ENCODE measurements at places on chromosomes 4 and X.
A peak's percentile ranks its signal among the peaks of the same experiment; 100 is the strongest.

DNA sequence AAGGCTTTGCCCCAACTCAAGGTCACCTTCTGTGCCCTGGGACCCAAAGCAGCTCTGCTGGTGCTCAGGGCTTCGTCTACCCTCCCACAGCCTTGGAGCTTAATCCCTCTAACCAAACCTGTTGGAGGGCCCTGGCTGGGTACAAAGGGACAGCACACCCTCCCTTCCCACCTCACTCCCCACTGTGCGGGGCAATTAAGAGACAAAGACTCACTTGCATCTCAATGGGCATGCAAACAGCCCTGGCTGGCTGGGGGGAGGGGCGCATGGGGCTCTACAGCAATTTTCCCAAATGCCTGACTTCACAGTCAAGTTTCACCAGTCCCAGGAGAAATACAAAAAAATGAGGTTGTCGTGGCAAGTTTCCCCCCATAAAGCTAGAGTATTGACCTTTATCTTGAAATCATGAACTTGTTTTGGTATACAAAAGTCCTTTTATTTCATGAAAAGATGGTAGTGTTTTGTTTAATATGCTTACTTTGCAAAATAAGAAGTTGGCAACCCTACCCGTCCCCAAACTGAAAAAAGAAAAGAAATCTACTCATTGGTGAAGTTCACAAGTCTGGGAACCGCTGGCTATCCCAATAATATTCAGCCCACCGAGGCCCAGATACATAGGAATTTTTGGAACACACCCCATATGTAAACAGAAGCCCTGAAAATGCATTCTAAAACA, 4.1 kb upstream of the CD99L2 start:
- DNase-seq: no peak

DNA sequence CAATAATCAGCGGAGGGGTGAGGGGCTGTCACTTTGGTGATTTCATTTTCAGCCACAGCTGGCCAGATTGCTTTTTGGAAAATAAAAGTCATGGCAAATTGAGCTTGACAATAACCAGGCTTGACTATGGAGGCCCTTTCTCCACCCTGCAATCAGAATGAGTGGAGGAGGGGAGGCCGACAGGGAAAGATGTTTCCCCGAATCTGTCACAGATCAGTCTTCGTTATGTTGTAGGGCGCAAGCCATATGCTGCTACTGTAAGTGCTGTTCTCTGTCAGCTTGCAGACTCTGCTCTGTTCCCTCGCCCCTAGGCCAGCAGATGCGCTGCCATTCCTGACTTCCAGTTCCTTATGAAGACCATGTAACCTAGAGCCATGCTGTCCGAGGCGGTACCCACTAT, 114.1 kb downstream of the MGST2 start:
- DNase-seq: no peak

DNA sequence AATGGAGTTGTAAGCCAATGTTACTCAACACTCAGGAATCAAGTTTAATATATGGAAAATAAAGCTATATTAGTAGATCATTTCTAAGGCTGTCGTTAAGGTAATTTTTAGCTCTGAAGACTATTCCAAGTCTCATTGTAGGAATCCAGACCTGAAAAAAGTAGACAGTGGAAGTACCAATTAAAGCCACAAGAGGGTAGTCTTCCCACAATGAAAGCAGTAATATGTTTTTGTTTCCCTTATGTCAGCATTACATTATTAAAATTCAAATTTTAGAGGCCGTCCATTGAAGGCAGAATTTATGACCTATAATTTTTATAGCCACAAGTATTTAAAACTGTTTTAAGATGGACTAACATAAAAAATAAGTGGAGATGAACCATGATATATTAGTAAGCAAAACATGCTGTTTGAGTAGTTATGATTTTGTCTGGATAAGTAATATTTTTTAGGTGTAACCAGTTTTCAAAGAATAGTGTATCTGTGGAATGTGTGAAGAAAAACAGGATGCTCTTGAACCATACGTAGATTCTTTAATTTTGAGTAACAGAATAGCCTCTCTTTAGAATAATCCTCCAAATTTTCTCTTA, 372.6 kb upstream of the TECRL start:
- DNase-seq: no peak

DNA sequence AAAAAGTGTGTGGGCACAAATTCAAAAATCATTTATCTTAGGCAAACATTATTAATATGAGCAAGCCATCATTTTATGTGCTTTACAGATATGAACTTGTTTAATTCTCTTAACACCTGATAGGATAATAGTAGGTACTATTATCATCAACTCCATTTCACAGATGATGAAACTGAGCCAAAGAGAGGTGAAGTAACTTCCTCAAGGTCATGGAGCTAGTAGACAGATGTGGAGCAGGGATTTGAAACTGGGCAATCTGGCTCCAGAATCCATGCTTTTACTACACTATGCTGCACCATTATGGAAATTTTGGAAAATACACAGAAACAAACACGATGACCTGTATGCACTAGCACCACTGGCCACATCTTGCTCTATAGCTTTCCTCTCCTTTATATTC, 1.0 kb upstream of the PIN4 start:
- DNase-seq: no peak

DNA sequence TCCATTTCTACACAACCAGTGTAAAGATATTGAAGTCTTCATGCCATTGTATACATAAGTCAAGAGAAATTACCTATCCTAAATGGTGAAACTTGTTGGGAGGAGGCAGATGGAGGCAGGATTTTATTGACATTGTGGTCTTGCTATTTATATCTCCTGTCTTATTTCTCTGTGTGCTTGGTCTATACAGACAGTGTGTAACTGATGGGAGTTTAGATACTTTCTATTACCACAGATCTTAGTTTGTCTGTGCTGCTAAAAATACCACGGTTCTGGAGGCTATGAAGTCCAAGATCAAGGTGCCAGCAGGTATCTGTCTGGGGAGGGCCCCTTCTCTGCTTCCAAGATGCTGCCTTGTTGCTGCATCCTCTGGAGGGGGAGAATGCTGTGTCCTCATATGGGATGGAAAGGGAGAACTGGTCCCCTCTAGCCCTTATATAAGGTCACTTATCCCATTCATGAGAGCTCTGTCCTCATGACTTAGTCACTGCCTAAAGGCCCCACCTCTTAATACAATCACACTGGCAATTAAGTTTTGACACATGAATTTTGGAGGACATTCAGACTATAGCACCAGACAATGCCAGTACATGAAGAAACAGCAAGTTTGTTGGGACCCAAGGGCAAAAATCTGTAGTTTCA, 62.4 kb downstream of the SYNPO2 start:
- DNase-seq: no peak

GRCh38 chr4:53005149-53005546, 143.0 kb downstream of the RASL11B start:
- no peak for DNase-seq

DNA sequence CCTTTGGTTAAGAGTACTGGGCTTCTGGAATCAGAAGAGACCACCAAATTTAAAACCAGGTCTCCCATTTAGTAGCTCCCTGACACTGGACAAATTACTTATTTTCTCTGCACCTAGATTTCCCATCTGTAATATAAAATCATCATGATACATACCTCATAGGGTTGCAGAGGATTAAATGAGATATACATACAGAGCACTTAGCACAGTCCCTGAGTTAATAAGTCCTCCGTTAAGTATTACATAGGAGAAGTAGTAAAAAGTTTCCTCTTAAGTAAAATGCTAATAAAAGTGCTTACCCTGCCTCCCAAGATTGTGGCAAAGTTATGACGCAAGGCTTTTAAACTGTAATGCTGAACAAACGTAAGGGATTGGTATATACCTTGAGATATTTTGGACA, 539 bp upstream of the CHIC1 start:
- DNase-seq: peak; percentile 4

DNA sequence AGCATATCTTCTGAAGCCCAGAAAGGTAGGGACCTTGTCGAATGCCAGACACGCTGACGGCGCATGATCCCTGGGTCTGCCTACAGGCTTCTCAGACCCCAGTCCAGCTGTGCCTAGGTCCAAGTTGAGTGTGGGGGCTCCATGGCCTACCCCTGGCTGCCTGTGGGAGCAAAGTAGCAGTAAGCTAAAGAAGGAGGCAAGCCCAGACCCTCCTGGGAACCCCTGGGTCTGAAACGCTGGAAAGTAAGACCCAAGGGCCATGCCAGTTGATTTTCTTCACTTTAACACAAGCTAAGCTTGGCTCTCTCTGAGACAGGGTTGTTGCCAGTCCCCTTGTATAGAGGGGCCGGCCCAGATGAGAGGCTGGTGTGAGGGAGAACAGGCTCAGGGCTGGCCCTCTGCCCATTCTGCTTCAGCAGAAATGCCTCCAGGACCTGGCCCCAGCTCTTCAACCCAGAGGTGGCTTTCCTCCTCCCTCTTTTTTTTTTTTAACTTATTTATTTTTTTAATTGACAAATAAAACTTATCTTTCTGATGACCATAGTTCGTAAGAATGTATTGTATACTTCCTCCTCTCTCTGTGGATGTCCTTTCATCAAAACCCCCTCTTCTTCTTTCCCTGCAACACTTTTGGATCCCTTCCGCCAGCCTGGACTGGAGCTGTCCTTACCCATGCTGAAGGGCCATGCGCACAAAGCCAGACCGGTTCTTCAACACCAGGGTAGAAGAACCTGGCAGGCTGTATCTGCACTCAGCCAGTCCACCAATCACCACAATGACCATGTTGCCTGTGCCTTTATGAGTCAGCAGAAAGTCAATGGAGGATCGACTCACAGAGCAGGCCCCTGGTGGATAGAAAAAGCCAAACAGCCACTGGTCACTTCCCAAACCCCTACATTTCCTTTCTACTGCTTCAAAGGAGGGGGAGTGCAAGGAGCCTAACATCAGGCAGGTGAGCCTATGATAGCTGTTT, 7.1 kb downstream of the AWAT2 start:
- DNase-seq: no peak

GRCh38 chr4:180059216-180059881, 2183.9 kb upstream of the TENM3 start:
- no peak for DNase-seq

DNA sequence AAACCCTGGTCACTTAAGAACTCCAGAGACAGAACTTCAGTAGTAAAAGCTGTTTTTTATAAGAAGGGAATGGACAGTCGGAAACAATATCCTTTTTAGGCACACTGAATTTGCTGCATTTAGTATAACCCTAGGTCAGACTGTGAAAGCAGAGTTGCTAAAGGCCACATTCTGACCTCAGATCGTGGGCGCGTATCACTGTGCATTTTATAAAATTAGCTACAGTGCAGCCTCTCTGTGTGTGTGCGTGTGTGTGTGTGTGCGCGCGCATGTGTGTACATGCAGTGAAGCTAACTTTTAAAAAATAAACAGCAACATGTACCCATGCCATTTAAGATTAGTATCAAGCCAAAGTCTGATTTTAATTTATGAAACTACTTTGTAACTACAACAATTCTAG, 8.0 kb downstream of the ZNF827 start:
- no peak for DNase-seq

- no peak for DNase-seq
These were observed 165.0 kb downstream of the FHIP1A start for GRCh38 chr4:151573945-151574344.

GRCh38 chr4:76200771-76201231, 12.8 kb downstream of the SCARB2 start:
- DNase-seq: no peak
